ENCODE measurements at places on chromosomes 12 and 14. TPM values are rescaled to one million over a fixed set of nuclear protein-coding genes. Genes with fewer than 3 reads are reported as not detected.

GRCh38 chr14:91140672-91141071 is 26.8 kb downstream of the DGLUCY start:
- peak; percentile 83 for DNase-seq

DNA sequence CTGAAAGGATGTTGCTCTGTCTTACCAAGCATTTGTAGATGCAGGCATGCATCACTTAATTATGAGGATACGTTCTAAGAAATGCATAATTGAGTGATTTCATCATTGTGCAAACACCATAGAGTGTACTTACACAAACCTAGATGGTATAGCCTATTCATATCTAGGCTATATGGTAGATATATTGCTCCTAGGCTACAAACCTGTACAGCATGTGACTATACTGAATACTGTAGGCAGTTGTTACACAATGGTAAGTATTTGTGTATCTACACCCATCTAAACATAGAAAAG is 75.9 kb downstream of the IFT81 start:
- DNase-seq: no peak

Gene SPIC
- total RNA-seq: not detected

DNA sequence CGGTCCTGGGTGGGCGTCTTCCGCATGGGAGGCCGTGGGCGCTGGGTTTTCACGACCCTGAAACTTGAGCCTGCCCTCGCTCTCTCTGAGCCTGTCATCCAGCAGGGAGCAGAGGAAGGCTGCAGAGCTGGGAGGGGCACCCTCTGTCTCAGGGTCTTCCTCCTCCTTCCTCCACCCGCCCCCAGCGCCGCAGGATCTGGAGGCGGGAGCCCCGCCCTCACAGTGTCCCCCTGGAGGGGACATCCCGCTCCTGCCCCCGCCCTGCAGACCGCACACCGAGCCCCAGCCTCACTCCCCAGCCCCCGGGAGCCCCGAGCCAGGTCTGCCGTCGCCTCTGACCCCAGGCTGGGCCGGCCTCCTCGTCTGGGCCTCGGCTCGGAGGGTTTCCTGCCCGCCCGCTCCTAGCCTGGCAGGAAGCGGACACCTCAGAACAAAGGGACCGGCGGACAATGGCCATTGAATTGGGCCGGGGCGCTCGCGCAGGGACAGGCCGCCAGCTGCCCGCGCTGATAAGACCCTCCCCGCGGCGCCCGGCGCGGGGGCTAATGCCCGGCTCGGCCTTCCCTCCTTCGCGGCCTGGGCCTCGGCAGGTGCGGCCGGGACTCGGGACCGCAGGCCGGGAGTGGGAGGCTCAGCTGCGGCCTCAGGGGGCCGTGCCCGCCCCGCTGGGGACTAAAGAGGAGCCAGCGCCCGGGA is 15.3 kb upstream of the NUDT14 start:
- no peak for DNase-seq

- DNase-seq: no peak
These were observed 100.3 kb downstream of the MYRFL start for GRCh38 chr12:69925291-69925690.

Gene CD27
- not detected for total RNA-seq

DNA sequence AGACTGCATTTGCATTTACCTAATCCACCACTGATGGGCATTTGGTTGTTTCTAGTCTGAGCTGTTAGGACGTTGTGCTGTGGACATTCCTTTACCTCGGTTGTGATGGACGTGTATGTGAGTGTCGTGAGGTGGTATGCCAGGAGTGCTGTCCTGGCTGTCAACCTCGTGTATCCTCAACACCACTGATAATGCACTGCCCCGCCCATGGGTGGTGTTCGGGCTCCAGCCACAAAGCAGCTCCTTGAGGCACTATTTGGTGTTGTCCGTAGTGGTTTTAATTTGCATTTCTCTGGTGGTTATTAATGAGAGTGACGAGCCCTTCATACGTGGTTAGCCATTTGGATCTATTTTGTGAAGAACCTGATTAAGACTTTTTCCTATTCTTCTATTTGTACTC is 87.6 kb downstream of the PPP2R5C start:
- no peak for DNase-seq

DNA sequence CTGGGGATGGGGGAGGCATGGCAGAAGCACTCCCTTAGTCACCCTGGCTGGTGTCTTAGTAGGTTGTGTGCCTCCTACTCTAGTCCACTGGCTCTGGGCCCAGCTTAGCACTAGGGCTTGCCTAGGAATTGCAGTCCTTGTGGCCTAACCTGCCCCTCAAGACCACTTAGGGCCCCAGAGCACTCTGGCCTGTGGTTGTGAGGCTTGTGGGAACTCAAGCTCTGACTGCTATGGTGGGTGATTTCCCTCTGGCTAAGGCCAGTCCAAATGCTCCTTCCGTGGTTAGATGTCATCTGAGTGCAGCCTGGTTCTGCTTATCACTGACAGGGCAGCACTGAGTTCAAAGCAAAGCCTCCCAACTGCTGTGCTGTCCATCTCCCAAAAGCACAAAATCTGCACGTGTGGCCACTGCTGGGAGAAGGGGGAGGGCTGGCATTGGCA is 20.2 kb downstream of the FGD4 start:
- DNase-seq: no peak

Gene RBMS2
- total RNA-seq: 4.9 TPM

DNA sequence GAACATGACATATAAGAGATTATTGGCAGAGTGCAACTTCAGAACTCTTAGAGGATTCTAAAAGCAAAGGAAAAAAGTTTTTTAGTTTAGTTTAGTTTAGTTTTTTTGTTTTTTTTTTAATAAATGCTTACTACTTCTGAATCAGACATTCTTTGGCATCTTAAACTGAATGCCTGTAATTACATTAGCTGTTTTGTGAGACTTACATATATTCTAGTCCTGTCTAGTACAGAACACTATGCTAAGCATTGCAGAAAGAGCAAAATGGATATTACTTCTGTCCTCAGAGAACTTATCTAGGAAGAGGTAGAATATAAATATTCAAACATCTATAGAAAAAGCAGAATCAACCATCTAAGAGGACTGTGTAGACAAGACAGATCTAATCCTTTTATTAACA is 133.2 kb downstream of the RAD51B start:
- DNase-seq: no peak

GRCh38 chr14:72788972-72789728 is 104.8 kb downstream of the DPF3 start:
- DNase-seq: no peak

- no peak for DNase-seq
These were observed 250.9 kb downstream of the DUSP6 start for GRCh38 chr12:89101440-89101839.
